ENCODE measurements at places on chromosomes 12 and 14.

DNA sequence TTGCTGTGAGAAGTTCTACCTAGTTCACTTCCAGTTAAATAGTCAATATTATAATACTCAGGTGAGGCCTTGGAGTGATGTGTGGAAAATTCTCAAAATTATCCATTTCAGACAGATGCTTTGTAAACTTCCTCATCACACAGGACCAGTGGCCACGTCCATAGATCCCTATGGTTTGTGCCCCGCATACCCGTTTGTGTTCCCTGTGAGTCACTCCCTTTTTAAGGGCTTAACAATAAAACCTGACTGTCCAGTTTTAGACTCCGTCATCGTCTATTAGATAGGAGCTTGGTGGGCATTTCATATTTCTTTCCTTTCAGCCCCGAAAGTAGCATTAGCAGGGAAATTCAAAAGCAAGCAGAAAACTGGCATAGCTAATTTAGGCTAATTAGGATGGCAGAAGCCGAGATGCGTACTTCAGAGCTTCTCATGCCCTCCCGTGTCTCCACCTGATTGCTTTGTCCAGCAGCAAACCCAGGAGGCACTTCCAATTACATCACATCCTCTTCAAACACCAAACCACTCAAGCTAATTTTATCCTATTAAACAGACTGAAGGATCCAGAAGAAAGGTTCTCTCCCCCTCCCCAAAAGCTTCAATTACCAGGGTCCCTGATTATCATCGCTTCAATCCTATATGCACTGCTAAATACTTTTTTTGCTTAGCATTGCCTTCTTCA, 186.6 kb upstream of the OTX2 start:
- no peak for DNase-seq

DNA sequence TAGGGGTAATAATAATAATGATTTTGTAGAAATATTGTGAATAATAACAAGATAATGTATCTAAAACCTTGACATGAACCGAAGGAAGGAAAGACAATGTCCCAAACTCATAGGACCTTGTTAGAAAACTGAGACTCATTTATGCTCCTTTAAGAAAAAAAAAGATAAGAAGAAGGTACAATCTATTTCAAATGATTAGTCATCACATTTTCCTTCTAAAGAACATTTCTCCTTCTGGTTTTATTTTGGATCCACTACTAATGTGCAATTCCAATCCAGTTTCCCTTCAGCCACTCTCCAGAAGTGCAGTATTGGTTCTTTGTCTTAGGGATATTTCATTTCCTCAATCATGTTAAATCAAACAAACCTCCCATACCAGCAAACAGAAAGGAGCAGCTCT, 526.7 kb downstream of the FUT8 start:
- no peak for DNase-seq

- no peak for DNase-seq
These were observed 216.7 kb upstream of the SFSWAP start for GRCh38 chr12:131494216-131494615.

DNA sequence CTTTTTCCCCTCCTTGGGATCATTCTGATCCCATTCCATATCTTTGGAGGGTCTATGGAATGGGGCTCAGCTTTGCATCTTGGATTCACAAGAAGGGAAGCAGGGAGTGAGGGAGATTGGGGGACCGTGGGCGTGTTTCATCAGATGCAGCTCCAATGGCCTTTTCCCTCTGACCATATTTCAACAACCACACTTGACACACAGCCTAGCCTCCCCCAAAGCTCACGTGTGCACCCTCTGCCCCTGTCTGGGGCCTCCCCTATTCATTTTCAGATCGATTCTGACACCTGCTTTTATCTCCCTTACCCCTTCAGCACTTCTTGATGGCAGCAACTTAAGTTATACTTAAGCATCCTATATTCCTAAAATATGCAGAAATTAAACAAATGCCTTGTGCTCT, 126.6 kb downstream of the CHST11 start:
- no peak for DNase-seq

- no peak for DNase-seq
These were observed 271.4 kb downstream of the RASSF9 start for GRCh38 chr12:85564786-85565185.

- no peak for DNase-seq
These were observed 2.9 kb upstream of the EPYC start for GRCh38 chr12:91007531-91008290.

GRCh38 chr14:44898551-44898950, 63.2 kb downstream of the KLHL28 start:
- DNase-seq: no peak

- DNase-seq: no peak
These were observed 166.6 kb upstream of the BCL2L14 start for GRCh38 chr12:11904124-11904523.

DNA sequence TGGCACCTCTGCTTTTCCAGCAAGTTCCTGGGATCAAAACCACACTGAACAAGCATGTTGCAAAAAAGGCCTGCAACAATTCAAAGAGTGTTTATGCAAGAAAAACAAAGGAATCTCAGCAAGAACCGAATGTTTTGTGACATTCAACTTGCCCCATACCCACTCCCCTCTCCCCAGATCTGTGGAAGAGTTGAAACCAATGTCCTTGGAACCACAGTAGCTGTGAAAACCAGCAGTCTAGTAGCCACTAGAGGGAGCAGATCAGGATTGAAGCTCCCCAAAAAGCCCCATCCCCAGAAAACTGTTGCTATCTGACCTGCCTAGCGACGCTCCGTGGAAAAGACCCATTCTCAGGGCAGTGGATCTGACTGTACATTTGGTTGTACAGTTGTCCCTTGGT, 27.1 kb downstream of the PRKAB1 start:
- DNase-seq: no peak
